ENCODE measurements at places on chromosomes 4 and X.

DNA sequence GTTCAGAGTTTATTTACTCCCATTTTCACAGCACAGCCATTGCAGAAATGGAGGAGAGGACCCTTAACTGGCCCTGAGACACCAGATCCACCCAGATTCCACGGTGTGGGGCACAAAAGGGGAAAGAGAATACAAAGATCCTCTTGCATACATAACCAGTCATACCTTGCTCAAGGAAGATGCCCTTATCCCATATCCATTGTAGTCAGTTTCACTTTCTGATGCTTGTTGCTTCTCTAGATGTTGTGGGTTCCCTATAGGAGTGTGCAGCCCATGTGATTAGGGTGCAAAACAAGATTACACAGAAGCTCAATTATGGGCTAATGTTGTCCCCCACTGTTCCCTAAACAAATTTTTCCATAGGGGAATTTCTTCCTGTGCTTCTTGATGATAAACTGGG lies 1309.0 kb upstream of the PABPC4L start:
- no peak for DNase-seq

GRCh38 chrX:70970482-70970995 lies 39.6 kb upstream of the SLC7A3 start:
- peak; percentile 37 for DNase-seq

GRCh38 chrX:152923599-152923998 lies 25.7 kb downstream of the ZNF185 start:
- DNase-seq: no peak

DNA sequence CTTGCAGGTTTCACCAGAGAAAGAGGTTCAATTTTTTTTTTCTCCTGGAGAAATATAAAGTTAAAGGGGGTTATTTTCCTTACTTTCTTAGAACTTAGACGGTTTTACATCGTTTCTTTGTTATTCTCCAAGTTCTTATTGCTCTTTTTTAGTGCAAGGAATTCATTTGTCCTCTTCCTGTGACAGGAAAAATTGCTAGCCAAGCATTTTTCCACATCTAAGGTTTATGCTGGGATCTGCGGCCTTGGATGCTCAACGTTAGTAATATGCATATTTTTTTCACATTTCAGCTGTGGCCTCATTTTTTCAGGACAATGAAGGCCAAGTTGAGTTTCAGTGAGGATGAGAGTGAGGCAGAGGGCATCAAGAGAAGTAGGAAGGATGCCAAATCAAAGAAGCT lies 948.9 kb downstream of the PCDH19 start:
- no peak for DNase-seq

GRCh38 chr4:25513814-25514213 lies 136.8 kb downstream of the ANAPC4 start:
- DNase-seq: no peak

- DNase-seq: peak; percentile 85
These were observed 126.5 kb downstream of the ADGRA3 start for GRCh38 chr4:22389240-22389870.

- no peak for DNase-seq
These were observed 43.3 kb downstream of the FGFBP1 start for GRCh38 chr4:15894921-15895916.

GRCh38 chrX:148416142-148416541 lies 84.3 kb upstream of the AFF2 start:
- DNase-seq: no peak

GRCh38 chrX:153845195-153845594 lies 14.9 kb upstream of the PDZD4 start:
- no peak for DNase-seq

DNA sequence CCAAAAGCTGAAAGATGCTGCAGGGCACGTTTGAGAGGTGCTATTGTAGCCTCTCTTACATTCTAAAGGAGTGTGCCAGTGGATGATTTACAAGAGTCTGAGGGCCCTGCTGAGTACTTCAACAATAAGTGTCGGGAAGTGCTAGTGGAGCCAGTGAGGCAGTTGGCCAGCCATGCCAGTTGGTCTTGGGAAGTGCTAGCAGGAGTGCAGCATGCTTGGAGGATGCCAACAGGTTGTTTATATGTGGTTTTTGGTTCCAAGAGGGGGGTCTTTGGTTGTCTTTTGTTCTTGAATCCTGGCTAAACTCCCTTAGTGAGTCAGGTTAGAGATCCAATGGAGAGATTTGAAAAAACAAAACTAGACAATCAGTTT lies 335.3 kb downstream of the PABPC4L start:
- DNase-seq: no peak

DNA sequence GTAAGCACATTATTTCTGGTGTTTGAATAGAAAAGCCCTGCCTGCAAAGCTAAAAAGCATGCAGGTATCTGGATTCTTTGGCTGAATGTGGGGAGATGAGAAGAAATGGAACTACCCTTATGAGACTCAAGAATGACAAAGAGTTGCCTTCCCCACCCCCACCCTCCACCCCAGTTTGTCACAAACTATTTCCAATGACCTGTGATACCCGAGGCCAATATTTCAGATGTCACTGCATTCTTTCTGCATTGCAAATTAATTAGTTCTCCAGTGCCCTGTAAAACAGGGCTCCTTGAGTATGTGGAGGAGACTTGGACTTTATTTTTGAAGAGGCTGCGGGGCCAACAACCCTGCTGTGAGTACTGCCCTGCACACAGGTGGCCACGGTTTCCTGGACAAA lies 116.4 kb downstream of the ZNF827 start:
- no peak for DNase-seq

DNA sequence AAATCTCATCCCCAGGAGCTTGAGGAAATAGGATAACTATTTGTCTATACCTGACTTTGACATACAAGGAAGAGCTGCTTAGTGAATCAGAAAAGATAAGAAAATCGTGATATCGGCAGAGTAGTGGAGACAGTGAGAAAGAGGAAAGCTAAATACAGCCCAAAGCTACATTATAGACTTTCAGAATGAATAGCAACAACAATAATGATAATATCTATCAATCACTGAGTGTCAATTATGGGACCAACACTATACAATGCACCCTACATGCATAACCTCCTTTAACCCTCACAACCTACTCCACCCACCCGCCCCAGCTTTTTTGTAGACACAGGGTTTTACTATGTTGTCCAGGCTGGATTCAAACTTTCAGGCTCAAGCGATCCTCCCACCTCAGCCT lies 205.1 kb downstream of the PPP3CA start:
- DNase-seq: no peak

DNA sequence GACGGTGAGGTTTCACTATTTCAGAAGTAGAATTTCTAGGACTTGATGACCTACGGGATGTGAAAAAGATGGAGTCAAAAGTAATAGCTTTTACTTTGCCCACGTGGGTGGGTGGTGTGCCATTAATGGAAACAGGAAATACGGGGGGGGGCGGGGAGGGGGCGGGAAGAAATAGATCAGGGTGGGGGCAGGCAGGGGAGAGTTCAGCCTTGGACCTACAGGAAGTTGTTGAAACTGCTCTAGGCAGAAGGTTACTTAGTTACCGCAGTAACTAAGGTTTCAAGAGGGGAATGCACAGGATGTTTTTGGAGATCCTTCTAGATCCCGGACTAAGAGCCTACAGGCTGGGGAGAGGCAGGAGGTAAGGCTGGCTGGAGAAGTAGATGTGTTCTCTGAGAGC lies 3.6 kb upstream of the FHL1 start:
- DNase-seq: no peak

DNA sequence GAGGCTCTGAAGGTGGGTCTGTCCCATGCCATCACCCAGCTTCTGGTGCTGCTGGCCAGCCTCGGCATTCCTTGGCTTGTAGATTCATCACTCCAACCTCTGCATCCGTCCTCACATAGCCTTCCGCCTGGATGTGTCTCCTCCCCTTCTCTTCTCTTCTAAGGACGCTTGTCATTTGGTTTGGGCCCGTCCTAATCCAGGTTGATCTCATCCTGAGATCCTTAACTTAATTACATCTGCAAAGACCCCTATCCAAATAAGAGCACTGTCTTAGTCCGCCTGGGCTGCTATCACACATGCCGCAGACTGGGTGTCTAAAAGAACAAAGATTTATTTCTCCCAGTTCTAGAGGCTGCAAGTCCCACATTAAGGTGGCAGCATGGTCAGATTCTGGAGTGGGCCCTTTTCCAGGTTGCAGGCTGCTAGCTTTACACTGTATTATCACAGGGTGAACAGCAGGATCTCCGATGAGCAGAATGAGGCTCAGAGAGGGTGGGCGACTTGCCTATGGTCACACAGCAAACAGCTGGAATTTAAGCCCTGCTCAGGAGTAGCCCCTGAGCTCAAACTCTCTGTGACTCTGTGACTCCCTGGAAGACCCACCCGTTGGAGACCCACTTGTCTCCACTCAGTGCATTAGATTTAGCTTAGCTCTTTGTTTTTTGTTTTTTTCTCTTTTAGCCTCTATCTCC lies 113.1 kb downstream of the STK32B start:
- no peak for DNase-seq

Data from eye (tissue), 1 donor.